ENCODE measurements at places on chromosomes 1 and 21.

DNA sequence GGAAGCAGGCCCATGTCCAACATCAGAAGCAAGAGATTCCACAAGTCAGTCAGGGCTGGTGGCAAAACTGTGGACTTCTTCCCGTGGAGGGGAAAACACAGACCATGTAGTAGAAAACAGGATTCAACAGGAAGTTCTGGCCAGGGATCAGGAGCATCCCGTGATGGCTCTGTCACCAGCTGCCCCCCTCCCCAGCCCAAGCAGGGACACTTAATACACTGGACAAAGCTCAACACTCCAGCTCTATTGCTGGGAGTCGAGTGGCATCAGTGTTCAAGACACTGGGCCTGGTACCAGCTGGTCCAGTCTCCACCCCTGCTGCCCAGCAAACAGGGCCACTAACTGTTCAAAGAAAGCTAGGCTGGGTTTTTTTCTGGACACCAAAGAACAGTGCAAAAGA is 3.7 kb downstream of the SLC45A3 start:
- DNase-seq = no peak

DNA sequence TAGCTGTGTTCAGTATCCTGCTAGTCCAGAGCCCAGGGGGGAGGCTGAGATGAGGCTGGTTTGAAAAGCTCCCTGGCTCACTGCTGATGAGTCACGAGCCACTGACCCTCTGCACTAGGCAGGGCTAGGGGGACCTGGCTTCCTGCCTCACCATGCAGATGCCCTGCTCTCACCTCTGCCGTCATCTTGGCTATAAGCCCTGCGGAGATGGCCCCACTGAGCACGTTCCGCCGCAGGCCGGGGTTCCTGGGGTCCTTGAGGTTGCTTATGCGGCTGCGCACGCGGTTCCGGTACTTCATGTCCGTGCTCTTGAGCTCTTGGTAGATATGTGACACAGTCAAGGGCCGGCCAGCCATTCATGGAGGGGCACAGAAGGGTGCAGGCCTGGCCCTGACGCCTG is 24.1 kb upstream of the ZNF436 start:
- no peak for DNase-seq

GRCh38 chr1:75097654-75098053 is 36.5 kb upstream of the LHX8 start:
- no peak for DNase-seq

GRCh38 chr1:77416692-77417450 is 135.1 kb downstream of the AK5 start:
- DNase-seq = no peak

DNA sequence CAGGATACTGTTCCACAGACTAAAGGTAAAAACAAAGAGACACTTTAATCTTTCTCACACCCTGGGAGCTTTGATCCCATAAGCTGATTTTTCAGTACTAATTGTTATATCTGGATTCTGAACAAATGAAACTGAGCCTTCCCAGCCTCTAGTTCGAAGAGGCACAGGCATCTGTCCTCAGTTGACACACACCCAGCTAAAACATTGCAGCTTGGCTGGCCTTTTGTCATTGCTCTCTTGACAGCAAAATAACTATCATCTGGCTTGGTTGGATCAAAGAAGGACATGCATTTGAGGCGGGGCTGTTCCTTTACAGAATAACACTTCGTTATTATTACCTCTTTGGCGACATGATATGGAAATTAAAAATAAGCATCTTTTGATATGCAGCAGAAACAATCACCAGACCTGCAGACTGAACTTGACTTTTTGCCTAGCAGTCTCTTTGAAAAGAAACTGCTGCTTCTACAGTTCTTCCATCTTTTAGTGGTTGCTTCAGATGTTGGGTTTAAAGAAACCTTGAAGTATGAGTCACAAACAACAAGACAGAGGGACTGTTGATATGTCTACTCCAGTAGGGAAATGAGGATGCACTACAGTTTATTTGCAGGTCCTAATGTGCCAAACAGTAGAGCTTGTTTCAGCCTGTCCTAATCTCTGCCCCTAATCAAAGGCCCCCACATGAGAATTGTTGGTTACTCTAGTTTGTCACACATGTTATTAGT is 166.5 kb downstream of the TPR start:
- no peak for DNase-seq

GRCh38 chr1:151563376-151563775 is 23.3 kb downstream of the TUFT1 start:
- DNase-seq = no peak

GRCh38 chr1:91806769-91807700 is 78.9 kb downstream of the TGFBR3 start:
- no peak for DNase-seq

DNA sequence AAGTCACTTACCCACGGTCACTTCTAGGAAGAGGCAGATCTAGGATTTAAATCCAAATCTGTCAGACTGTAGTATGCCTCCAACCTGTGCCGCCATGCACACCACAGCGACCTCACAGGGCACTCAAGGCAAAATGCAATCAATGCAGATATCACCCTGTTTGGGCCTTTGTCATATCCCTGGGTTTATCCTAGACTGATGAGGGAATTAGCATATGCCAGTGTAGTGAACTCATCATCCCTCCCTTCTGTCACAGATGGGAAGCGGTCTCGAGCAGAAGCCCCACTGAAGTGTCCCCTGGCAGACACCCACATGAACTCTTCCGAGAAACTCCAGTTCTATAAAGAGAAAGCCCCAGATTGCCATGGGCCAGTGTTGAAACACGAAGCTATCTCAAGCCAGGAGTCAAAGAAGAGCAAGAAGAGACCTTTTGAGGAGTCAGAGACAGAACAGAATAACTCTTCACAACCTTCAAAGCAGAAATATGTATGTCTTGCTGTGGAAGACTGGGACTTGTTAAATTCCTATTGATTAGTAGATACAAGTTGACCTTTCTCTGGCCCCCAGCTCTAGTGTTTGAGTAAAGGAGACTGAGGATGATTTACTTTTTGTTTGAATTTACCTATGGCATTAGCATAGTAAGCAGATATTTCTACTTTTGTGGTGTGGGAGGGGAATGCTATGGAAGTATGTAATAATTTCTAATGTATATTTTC is 21.4 kb downstream of the LRRC42 start:
- no peak for DNase-seq

DNA sequence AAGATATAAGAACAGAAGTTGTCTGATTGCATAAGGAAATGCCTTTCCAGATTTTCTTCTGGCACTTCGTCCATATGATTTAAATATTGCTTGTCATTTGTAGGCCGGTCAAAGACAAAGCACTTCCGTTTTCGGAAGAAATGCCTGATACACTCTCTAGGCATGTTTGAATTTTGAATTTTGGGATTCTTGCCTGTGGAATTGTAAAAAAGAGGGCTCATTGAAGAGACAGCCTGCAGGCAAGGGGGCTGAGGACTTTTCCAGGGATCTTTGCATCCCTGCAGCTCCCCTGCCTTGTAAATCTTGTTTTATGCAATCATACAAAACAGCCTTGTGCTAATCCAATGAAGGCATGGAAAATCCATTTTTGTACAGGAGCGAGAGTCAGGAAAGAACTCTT is 7.4 kb downstream of the GBP4 start:
- DNase-seq = no peak

DNA sequence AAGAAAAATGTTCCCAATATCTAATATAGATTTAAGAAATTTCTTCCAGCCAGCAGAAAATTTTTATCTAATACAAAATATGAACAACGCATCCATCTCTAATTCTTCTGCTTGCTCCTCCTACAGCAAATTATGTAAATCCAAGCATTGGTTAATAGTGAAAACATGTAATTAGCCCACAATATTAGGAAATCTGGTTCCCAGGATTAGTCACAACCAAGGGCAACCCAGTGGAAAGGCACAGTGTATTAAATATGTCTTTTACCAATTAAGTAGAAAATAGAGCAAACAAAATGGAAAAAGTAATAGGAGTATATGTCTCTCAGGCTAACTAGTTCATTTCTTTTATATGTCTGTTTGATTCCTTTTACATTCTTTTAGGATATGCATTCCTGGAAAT is 59.4 kb upstream of the IFI44L start:
- no peak for DNase-seq

DNA sequence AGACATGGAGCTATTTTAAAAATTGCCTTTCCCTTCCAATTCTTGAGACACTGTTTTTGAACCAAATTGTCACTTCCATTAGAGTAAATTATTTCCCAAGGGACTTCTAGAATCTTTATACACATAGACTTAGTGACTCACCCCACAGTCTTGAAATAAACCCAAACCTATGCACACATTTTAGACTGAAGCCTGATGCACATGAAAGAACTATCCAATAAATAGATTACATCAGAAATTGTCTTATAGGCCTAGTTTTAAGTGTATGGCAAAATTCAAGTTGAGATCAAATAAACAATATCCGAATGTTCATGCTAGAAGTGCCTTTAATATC is 32.2 kb upstream of the ZNF326 start:
- no peak for DNase-seq

- DNase-seq = no peak
These were observed 11.7 kb downstream of the DSCAM start for GRCh38 chr21:40835184-40835694.

DNA sequence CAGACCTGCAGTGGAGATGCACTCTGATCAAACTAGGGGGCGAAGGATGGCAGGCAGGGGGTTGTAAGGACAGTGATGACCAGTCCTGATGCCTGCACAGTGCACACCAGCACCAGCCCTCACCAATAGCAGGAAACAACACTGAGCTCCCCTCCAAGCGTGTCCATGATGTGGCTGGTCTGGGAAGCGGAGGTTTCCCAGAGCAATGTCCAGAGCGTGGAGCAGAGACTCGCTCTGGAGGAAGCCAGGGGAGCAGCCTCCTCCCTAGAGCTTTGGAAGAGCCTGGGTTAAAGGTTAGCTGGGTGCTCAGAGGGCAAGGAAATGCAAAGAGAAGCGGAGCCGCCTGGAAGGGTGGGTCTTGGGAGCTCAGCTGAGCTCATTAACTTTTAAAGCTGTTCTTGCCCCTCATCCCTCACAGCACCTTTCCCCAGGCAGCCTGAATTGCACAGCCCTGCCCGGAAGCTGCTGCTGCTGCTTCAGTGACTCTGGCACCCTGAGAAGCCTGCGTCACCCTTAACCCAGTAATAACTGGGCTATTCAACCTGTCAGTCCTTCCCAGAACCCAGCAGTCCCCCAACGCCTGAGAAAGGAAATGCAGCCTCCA is 162.2 kb upstream of the RAB4A start:
- DNase-seq = no peak

DNA sequence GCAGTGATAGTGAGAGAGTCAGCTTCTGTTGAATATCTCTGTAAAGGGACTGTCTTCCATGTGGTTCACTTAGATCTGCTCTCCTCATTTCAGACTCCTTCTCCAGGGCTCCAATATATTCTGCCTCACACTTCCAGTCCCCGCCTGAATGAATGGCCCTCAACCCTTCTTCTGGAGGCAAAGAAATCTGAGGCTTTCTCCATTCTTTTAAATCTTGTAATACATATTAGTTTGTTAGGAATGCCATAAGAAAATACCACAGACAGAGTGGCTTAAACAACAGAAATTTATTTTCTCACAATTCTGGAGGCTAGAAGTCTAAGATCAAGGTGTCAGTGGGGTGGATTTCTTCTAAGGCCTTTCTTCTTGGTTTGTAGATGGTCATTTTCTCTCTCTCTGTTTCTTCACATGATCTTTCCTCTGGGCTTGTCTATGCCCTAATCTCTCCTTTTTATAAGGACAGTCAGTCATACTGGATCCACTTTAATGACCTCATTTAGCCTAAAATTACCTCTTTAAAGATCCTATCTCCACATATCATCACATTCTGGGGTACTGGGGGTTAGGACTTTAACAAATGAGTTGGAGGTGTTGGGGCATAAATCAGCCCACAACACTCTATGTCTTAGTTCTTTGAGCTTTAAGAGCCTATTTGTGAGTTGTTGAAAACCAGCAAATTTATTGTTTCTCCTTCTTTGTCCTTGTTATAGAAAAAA is 128.5 kb upstream of the KCNK2 start:
- no peak for DNase-seq

GRCh38 chr1:206684003-206684402 is 702 bp upstream of the MAPKAPK2 start:
- DNase-seq = no peak

- DNase-seq = no peak
These were observed 28.9 kb downstream of the SLC37A1 start for GRCh38 chr21:42542596-42542995.

DNA sequence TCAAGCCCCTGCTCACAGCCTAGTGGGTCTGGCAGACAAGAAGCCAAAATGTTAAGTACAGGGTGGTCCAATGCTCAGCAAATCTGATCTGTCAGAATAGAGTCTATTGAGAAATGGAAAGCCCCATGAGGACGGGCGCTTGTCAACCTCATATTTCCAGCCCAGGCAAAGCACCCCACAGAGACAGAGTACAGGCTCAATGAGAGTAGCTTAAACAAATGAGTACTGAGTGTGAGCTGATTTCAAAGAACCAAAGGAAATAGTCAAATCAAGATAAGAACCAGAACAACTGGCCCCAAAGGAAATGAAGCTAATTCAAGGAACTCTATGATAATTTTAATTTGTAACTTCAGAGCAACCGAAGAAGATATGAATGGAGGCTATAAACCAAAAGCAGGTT is 44.6 kb upstream of the SLC30A1 start:
- no peak for DNase-seq

- DNase-seq = no peak
These were observed 25.2 kb downstream of the EVA1C start for GRCh38 chr21:32437729-32438128.

DNA sequence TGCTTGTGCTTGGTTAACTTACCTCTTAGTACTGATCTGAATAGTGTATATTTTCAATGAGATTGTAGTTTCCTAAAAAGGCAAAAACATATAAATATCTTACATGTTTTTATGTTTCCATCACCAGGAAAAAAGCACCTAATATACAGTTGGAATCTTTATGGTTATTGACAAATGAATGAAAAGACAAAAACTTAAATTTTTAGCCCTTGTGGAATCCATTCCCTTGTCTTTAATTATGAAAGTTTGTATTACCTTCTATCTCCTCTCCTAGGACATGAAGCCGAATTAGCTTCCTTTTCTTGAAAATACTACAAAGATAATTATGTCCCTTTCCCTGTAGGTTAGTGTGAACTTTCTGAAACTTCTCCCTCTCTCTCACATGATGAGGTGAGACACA is at the start of gene OR2T12:
OR2T12 (minus strand) TSS at position 101 of the 400 bp plus-strand sequence. CDS start 7,846 bp downstream, outside the sequence.
- no peak for DNase-seq

GRCh38 chr1:163046071-163046470 is 23.1 kb upstream of the RGS4 start:
- DNase-seq = no peak

- DNase-seq = no peak
These were observed 3.2 kb downstream of the GSTM4 start for GRCh38 chr1:109659145-109659544.

GRCh38 chr21:18370301-18370700 is 33.3 kb downstream of the TMPRSS15 start:
- no peak for DNase-seq

Data from CD4-positive, CD25-positive, alpha-beta regulatory T cell (primary cell).